KBM-7 (cell line): ENCODE measurements at places on chromosomes 3 and 15.
A peak's percentile ranks its signal among the peaks of the same experiment; 100 is the strongest.

DNA sequence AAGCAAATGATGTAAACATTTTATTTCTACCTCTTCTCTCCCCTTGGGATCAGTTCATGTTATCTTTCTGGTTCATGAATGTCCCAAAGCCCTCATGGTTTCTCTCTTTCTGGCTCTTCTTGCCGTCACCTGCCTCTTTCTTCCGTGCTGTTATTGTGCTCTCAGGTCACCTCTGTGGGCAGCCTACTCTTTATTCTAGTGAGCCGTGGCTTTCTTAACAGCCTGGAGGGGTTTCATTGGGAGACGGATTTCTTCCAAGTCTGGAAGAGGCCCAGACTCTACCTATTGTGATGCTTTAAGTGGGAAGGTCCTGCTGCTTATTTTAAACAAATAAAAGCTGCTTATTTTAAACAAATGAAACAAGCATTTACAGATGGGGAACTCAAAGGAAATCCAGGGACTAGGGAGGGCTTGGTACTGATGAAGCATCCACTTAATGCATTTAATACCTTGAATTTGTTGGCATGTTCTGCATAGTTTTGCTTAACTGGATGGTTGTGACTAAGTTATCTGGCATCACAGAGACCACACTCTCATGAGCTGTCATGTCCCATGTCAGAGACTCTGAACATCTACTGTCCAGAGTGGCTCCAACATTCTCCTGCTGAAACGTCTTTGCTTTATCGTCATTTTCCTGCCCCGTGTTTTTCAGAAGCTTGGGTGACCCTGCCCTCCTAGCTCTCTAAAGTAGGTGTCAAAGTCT, 443.3 kb downstream of the GABRG3 start:
- no peak for DNase-seq

- no peak for DNase-seq
These were observed 12.2 kb upstream of the C3orf52 start for GRCh38 chr3:112074006-112074405.

GRCh38 chr3:174247687-174248152, 611.4 kb upstream of the NAALADL2 start:
- DNase-seq: no peak

- no peak for DNase-seq
These were observed 40.8 kb downstream of the PPM1L start for GRCh38 chr3:160796813-160797164.

DNA sequence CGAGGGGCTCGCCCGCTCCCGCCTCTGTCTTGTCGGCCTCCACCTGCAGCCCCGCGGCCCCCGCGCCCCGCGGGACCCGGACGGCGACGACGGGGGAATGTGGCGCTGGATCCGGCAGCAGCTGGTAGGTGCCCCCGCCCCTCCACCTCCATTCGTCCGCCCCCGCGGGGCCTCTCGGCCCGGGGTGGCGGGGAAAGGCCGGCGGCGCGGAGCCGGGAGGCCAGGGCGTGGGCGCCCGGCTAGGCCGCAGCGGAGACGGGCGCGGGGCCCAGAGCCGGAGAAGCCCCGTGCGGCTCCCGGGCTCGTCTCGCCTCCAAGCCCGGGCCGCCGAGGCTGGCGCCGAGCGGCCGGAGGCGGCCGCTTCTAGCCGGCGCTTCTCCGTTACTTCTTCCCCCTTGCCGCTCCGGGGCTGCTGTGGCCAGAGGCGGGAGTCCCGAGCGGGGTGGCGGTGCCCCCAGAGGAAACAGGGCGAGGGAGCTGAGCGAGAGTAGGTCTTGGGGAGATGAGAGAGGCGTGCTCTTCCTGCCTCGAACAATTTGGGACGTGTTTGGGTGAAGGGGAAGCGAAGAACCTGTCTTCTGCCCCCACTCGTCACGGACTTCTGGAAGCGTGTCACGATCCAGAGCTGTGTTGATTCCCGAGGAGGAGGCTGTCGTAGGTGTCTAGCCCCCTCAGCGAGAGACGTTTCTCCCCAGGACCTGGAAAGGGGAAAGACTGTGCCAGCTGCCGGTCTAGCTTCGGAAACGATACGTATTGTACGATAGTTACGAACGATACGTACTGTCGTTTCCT, 555 bp downstream of the ATP11B start:
- DNase-seq: peak; percentile 57

DNA sequence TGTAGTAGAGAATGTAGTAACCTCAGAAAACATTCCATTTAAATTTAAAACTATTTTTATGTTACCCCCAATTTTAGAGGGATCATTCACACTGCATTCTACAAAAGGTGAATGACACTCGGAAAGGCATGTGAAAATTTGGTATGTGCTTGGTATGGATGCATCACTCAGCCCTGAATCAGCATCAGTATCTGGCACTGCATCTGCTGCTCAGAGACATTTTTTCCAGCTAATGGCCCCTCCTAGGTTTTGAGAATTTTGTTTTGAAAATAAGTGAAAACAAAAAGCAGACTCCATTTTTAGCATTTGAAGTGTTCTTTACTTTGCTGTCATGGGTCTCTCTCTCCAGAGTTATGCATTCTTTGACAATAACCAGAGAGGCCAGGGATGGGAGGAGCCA, 15.6 kb upstream of the WWTR1 start:
- DNase-seq: no peak

GRCh38 chr3:146830231-146830630, 225.1 kb upstream of the PLSCR5 start:
- no peak for DNase-seq

DNA sequence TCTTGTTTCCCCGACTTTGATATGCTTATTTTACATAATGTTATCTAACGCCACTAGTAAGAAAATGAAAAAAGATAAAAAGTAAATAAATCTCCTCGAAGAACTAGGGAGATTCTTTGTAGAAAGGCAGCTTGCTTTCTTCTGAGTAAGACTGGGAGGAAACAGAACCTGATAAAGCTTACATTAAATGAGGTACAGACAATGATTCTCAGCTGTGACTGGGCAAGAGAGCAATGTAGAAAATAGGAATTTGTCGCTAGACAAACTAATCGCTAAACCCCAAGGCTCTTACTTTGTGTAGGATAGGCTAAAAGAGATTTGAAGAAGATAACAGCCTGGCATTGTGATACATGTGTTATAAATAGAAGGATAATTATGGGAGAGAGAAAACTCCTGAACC, 919.0 kb upstream of the ALCAM start:
- no peak for DNase-seq

DNA sequence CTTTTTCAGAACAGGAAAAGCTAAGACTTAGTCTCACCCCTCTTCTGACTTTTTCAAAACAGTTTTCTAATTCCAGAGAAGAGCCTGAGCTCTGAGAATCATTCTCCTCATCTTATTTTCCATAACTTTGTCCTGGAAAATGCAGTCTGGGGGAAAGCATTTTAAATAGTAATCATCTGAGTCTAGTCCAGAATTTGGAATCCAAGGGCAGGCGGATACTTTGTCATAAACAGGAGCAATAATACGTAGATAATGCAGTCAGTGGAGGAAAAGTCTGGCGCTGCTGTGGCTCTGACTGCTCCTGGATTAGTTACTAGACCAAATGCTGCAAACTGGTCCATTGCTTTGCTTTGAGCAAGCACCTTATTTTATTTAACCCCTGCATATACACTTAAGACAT, 285.0 kb downstream of the THSD4 start:
- no peak for DNase-seq

DNA sequence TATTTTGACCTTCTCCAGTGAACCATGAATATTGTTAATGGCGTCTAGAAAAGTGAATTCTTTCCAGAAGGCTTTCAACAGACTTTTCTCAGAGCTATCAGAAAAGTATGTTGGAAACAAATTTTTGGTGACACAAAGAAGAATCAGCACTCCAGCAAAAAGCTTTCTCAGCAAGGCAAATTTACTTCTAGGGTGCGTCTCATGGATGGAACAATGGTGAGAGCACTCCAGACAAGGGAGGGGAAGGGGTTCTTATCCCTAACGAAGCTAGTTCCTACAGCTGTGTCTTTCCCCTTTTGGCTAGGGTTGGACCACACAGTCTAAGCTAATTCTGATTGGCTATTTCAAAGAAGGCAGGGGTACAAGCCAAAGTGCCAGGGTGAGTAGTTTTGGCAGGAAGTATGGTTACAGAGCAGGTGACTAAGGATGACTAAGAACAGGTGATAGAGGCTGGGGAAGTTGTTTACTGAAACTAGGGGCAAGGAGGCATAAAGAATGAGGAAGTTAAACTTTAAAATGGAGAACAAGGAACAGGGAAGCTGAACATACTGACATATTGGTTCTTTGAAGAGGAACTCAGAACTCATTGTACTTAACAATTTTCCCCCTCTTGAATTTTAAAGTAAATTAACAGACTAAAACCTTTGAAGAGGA, 959.8 kb downstream of the NAALADL2 start:
- peak; percentile 55 for DNase-seq

DNA sequence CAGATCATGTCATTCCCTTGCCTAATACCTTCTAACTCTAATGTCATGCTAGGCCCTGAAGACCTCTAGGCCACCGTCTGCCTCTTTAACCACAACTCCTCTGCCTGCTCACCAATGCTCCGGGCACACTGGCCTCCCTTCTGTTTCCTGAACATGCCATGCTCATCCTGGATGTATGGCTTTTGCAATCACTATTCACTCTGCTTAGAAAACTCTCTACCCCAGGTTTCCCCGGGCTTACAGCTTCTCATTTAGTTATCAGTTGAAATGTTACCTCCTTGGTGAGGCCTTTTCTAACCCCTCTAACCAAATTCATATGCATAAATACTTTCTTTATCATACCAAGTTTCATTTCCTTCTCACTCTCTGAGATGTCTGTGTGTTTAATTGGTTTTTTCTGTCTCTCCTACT, 727.8 kb upstream of the CFAP20DC start:
- no peak for DNase-seq

DNA sequence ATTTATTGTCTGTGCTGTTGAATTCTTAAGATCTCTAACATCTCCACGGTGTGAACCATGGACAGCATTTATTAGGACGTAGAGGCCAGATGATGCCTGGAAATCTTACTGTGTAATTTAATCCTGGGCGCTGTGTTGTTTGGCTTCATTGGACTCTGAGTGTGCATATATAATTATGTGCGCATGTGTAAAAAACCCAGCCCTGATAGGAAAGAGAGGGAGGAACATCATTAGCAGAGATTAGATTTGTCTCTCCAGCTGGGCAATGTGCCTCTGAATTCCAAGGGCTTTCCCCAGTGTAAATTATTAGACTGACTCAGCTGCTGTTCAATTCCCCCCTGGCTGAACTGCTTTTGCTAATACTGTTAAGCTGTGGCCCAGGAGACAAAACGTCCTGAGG, 39.6 kb downstream of the MAP3K13 start:
- no peak for DNase-seq

DNA sequence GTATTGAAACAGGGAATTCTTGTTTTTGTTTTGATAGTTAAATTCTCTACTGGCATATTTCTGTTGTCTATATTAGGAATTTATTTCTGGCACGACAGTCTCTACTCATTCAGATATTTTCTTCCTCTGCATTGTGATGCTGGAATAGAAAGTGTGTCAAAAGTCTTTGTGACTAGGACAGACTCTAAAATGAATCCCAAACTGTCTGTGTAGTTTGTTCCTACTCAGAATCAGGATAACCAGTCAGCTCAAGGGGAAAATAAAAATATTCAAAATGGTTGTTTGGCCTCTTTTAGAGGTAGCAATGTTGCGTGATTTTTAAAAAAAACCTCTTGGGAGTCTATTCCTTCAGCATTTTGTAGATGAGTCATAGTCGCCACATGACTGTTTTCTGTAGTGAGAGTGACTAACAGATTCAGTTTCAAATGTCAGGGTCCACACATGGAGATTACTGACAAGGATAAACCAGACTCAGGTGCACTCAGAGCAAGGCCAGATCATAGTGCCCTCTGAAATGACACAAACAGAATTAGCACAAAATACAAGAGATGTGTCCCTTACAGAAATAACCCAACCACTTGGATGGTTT, 13.1 kb downstream of the SLC7A14 start:
- no peak for DNase-seq

DNA sequence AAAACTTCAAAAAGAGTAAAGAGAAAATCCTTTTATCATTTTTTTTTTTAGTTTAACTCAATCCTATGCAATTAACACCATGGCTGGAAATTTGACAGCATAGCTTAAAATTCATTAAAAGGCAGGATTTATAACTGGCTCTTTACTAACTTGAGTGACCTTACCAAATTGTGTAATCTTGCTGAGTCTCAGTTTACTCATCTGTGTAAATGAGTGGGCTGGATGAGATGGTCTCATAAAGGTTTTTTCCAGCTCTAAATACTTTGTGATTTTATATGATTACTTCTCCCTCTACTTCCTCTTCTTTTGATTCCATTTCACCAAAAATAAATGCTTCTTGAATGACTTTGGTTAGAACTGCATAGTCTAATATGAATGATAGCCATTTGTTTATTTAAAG, 234.9 kb upstream of the SATB1 start:
- DNase-seq: peak; percentile 24

- no peak for DNase-seq
These were observed 722 bp downstream of the RBMS3 start for GRCh38 chr3:29281344-29282241.

- no peak for DNase-seq
These were observed 117.8 kb downstream of the WNT5A start for GRCh38 chr3:55369141-55369847.

GRCh38 chr3:14630404-14631100, 21.0 kb upstream of the CCDC174 start:
- no peak for DNase-seq

- DNase-seq: no peak
These were observed 278.9 kb downstream of the ULK4 start for GRCh38 chr3:41682996-41683395.

- DNase-seq: no peak
These were observed 425.3 kb upstream of the PROK2 start for GRCh38 chr3:72210261-72210660.

DNA sequence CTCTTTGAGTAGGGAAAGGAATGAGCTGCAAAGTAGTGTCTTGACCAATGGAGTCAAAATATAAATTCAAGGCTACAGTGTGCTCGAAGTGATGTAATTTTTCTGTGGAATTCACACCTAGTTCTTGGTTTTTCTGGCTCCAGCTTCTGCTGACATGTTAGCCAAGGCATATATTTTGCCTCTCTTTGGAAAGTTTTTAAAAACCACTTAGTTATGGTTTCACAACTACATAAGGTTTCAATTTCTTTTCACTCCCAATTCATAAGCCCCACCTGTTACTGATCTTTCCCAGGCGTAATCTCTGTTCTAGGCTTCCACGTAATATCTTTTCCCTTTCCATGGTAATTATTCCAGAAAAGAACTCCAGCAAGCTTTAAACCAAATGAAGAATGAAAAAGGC, 46.9 kb downstream of the GADL1 start:
- DNase-seq: no peak
